ENCODE measurements at places on chromosomes 6 and 20.

GRCh38 chr6:41682497-41683272 lies 44.4 kb downstream of the MDFI start:
- no peak for DNase-seq

DNA sequence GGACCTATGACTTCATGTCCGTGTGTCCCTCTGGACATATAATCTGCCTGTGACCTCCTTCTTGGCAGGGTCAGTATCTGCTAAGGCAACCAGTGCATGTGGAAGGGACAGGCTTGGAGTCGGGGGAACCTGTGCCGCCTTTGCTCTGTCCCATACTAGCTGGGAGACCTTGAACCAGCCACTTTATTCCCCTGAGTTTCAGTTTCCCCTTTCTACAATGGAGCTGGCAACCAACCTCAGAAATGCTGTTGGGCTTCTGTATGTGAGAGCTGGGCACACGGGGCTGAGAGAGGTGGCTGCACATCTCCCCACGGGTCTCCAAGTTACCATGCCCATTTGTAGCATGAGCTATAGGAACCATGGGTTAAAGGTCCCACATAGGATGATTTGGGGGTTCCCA lies 53.8 kb downstream of the CD40 start:
- no peak for DNase-seq

- no peak for DNase-seq
These were observed 59.8 kb upstream of the FNDC1 start for GRCh38 chr6:159109391-159109790.

DNA sequence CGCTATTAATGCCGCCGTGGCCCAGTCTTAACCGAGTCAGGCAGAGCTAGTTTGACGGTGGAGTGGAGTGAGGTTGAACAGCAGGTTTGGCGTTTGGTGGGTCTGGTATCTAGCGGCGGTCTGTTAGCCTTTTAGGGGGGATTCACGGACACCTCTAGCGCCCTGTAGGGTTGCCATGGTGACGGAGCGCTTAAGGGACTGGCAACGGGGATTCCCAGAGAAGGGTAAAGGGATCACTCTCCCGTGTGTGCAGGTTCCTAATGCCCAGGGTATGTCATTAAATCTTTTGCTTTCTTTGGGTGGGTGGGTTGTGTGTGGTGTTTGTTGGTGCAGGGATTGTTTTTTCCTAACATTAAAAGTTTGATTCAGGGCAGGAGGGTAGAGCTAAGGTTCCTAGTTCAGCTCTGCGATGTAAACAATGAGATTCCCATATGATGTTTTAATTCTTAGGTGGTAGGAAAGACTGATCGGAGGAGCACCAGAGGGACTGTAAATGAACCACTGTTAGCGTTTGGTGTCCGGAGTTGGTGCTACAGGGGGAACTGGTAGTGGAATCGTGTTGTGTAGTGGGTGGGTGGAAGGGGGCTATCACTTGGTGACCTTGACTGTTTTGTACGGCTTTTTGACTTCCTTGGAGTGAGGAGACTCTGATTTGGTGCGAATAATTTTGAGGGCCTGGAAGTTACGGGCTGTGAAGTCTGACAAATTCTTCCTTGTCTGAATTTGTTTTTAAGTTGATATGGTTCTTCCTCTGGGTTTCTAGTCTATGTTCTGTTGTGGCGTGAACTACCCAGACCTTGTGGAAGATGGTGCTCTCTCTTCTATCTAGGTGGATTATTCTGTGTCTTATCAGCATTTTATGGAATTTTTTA lies 5.0 kb downstream of the BRD2 start:
- no peak for DNase-seq
